ENCODE measurements at places on chromosomes 11 and 22. TPM values are rescaled to one million over a fixed set of nuclear protein-coding genes. Genes with fewer than 3 reads are reported as not detected.

DNA sequence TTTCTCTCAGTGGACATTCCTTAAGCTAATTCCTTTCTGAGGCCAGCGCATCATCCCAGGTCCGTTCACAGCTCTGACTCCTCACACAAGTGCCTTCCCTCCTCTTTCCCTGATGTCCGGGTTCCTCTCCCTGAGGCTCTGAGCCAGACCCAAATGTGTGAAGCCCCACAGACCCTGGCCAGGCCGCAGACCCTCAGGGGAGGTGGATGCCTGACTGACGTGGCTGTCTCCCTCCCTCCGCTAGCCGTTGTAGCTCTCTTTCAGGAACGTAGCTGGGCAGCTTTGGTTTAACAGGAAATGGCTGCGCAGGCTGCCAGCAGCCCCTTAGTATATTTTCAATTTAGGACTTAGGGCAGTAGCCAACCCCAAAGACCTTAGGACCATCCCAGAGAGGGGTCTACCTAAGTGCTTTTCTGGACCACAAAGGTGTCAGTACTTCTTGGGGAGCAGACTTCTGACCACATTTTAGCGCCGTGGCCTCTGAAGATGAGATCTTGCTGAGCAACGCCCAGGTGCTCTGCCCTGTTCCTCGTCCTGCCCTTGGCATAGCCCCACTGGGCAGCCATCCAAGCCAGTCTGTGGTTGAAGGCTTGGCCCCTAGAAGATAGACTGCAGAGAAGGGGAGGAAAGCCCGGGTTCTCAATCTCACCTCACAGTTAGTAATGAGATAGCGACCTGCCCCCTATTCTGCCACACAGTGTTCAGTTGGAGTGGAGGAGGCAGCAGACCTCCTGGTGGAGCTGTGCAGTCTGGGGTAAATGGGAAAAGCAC is 27.0 kb downstream of the MYBPC3 start:
- no peak for DNase-seq

DNA sequence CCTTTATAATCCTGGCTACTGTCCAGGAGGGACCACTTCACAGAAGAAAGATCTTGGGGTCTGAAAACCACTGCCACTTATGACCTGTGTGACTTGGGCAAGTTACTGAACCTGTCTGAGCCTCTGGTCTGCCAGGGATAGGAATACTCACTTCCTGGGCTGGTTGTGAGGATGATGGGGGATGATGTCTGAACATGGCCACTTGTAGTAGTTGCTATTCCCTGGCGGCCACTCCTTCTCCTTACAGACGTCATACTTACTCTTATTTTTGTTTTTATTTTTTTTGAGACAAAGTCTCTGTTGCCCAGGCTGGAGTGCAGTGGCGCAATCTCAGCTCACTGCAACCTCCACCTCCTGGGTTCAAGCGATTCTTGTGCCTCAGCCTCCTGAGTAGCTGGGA is 26.1 kb downstream of the CD82 start:
- DNase-seq: no peak

- DNase-seq: no peak
These were observed 23.8 kb upstream of the C11orf96 start for GRCh38 chr11:43918662-43919061.

DNA sequence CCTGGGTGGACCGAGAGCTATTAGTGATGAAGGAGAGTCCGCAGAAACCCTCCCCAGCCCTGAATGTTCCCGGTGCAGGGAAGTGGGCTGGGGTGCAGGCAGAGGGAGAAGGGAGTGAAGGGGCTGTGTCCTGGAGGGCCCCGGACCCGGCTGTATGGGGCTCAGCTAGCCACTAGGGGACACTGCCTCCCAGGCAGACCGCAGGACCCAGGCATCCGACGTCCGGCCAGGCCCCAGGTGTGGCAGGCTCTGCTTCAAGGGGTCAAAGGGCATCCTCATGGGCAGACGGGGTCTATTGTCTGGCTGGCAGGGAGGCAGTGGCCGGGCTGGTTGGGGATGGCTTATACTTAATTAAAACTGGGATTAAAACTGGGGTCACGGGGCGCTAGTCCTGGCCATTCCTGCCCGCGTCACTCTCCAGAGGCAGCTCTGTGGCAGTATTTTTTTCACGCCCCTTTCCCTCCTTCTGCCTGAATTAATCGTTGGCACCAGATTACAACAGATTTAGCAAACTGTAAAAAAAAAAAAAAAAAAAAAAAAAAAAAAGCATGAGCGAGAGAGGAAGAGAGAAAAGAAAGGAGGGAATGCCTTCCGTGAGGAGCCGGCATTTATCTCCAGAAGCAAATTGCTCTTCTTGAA is 5.1 kb downstream of the FLRT1 start:
- no peak for DNase-seq

- no peak for DNase-seq
These were observed 8.5 kb downstream of the PIM3 start for GRCh38 chr22:49968831-49969661.

DNA sequence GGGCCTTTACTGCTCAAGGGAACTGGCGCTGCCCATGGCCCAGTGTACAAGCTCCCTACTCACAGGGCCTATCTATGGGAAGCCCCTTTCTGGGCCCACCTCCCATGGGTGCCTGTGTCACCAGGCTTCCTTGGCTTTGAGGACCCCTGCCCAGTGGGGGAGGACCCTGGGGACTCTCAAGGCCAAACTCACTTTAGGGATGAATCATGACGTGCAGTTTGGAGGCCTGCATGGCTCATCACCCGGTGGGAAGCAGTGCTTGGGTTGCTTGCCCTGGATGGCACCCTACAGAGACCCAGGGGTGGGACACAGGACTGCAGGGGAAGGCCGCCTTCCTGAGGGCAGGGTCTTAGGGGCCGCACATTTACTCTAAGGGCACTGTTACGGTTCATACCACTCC is 16.5 kb downstream of the KCTD21 start:
- no peak for DNase-seq

DNA sequence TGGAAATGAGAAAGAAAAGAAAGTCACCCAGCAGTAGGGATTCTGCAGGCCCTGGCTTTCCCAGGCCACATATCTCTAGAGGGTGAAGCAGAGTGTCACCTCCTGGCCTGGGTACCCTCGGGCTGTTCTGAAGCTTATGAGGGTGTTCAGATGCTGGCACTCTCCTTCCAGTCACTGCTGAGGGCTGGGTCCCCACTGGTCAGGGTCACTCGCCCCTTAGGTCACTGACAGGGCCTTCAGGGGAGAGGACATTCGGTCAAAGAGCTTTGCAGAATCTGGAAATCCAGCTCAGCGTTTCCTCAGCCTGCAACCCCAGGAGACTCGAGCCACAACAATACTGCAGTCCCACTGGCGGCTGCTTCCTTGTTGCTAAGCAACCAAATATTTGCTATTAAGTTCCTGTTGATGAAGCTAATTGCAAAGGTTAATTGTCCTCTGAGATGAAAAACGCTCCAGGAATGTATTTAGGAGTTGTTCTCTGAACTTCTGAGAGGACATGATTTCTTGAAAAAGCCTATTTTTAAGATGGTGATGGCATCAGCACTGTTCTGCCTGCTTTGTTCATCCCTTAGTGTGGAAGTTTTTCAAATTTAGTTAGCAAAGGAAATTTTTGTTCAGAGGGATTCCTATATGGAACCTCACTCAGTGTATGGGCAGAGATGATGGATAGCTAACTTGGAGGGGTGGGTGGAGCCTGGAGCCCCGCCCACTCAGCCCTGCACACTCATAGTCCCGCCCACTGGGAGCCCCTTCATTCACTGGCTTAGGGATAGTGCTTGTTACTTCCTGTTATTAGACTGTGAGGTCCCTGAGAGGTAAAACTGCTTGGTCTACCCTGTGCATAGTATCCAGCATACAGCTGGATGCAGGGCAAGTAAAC is 109.2 kb downstream of the CSNK2A3 start:
- DNase-seq: no peak

- no peak for DNase-seq
These were observed 12.5 kb downstream of the PDGFB start for GRCh38 chr22:39232246-39232645.

DNA sequence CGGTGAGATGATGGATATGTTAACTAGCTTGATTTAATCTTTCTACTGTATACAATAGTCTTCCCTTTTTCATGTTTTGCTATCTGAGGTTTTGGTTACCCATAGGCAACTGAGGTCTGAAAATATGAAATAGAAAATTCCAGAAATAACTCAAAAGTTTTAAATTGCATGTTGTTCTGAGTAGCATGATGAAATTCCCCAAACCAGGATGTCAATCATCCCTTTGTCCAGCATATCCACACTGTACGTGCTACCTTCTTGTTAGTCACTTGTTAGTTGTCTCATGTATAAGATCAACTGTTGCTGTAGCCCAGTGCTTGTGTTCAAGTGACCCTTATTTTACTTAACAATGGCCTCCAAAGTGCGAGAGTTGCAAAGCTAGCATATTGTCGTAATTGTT is 21.2 kb upstream of the OR10W1 start:
- DNase-seq: no peak

GRCh38 chr11:60498399-60498798 is 5.8 kb downstream of the MS4A12 start:
- no peak for DNase-seq

DNA sequence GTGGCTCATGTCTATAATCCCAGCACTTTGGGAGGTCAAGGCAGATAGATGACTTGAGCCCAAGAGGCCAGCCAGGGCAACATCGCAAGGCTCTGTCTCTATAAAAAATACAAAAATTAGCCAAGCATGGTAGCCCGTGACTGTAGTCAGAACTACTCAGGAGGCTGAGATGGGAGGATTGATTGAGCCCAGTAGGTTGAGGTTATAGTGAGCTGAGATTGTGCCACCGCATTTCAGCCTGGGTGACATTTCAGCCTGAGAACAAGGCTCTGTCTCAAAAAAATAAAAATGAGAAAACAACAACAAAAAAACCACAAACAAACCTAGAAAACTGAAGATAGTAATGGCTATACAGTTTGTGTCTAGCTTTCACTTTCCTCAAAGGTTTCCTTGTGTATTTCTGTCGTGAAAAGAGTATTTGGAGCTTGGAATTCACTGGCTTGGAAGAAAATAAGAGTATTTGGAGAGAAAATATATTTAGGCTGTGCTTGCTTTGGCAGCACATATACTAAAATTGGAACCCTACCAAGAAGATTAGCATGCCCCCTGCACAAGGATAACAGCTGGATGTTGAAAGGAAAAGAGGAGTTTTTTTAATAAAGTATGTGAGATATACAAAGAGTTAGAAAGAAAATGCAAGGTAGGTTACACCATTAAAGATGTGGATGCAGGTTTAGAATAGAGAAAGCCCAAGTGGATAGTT is 3.9 kb upstream of the BIRC3 start:
- DNase-seq: no peak

Gene CHRM1
- total RNA-seq: 0.27 TPM

Gene C11orf97
- total RNA-seq: not detected
